ENCODE measurements at places on chromosomes 6 and 20. TPM values are rescaled to one million over a fixed set of nuclear protein-coding genes. Genes with fewer than 3 reads are reported as not detected.

TIAM2 gene
- 11.0 TPM for total RNA-seq

MUC21 gene
- not detected for total RNA-seq

TRAPPC3L gene
- not detected for total RNA-seq

SRSF12 gene
- total RNA-seq: 0.10 TPM

PRRT1 gene
- total RNA-seq: 0.36 TPM

DZANK1 gene
- total RNA-seq: 1.4 TPM

TUBB2B gene
- total RNA-seq: not detected

GMPR gene
- total RNA-seq: 0.97 TPM

MAVS gene
- 22.2 TPM for total RNA-seq

- DNase-seq: no peak
Measured at GRCh38 chr20:17043323-17043722, 183.5 kb upstream of the PCSK2 start.

GRCh38 chr6:108948181-108948661 is 100.0 kb downstream of the ARMC2 start:
- DNase-seq: no peak

DNA sequence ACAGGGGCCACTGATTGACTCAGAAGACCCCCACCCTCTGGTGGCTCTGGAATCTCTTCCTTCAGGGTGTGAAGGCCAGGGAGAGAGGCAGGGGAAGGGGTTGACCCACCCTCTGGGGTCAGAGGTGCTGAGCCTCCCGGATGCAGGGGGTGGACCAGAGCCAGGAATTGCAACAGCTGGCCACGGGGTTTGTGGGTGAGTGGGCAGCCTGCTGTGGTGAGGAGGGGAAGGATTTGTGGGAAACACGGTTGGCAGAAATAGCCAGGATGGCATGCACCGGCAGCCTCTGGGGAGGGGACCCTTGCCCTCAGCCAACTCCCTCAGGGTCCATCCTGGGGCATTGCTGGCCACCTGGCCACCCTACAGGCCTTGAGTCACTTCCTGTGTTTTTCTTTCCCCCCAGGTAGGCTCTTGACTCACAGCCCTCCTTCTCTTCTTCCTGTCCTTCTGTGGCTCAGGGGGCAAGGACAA is 92.8 kb downstream of the MRPL14 start:
- no peak for DNase-seq

DNA sequence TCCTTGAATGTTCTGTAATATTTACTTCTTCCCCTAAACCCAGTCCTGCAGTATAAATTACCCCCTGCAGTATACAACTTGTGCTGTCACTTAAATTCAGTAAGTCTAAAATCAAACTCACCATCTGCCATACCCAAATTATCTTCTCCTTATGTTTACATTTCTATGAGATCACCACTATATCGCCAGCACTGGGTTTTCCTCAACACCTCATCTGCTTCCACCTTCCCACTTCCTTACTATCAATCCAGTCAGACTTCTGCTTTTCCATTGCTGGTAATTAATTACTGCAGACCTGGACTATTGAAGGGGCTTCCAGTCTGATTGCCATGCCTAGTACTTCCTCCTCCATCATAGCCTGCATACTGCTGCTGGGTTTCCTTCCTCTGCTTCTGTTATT is 15.2 kb downstream of the EFHC1 start:
- DNase-seq: no peak

DNA sequence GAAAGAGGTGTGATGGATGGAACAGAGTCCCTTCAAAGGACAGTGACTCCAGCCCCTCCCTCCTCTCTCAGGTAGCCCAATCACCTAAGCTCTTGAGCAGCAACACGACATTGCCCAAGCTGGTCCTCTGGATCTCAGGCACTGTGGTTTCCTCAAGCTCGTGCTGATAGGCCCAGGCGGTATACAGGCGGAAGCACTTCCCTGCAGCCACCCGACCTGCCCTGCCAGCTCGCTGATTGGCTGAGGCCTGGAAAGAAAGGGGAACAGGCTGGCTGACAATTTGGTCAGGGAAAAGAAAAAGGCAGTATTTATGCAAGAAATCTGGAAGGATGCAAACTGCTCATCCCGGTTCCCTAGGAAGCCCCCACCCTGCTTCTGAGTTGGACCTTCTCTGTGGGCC is 9.6 kb downstream of the C6orf136 start:
- no peak for DNase-seq

- DNase-seq: no peak
Measured at GRCh38 chr6:156933201-156934068, 156.3 kb downstream of the ARID1B start.

- peak; percentile 83 for DNase-seq
Measured at GRCh38 chr6:143549221-143549948, 37.9 kb upstream of the FUCA2 start.

- peak; percentile 54 for DNase-seq
Measured at GRCh38 chr6:138970856-138971425, 17.1 kb downstream of the REPS1 start.

DNA sequence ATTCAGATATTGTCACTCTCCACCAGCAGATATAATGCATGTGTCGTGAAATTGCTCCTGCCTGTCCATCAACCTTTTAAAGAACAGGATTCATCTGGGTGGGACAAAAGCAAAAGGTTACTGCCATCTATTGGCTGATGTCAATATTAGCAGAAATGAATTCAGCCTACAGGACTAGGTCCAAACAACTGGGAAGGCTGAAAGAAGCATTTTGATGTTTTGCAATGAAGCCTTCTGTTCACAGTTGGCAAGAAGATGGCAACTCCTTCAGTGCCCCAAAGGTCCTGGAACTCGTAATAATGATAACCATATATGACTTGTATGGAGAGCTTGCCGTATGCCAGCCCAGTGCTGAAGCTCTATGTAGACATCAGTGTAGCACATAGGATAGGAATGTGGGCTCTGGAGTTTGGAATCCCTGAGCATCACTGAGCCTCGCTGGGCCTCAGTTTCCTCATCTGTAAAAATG is 7.5 kb downstream of the BCAS1 start:
- no peak for DNase-seq

- no peak for DNase-seq
Measured at GRCh38 chr20:32468860-32469259, 110.7 kb downstream of the ASXL1 start.

DNA sequence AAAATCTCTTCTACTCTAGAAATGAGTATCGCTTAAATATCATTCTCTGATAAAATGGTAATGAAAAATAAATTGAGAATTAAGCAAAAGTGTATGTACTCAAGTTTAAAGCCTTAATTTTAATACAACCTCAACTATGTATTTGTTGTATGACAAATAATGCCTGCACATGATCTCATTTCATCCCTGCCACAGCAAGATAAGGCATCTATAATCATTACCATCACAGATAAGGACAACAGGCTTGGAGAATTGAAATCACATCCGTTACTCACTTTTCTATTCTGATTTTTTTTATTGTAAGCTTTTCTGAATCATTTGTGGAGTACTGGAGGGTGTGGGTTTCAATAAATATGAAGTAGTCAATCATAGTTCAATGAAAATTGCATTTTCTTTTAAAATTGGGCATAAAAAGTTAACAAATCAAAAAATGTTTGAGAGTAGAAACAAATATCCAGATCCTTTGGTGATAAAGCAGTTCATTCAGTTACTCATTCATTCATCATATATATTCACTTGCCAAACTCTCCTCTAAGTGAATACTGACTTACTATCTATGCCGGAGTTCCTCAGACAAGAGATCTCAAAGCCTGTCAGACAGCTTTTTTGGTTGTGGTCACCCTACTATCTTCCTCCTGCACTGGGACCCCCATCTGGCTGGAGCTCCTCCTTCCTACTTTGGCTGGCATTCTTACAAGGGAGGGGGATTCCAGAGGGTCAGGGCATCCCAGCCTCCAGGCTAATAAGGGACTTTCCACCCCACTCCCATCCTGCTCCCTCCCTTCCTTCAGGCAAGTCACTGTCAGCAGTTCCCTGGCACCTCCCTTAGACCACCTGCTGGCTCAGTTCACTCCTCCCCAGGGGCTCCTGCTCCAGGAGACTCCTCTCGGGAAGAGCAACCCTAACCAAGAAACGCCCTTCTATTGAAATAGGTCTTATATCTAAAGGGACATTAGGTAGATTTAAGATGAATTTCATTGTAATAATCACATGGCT is 118.6 kb downstream of the OGFRL1 start:
- no peak for DNase-seq

DNA sequence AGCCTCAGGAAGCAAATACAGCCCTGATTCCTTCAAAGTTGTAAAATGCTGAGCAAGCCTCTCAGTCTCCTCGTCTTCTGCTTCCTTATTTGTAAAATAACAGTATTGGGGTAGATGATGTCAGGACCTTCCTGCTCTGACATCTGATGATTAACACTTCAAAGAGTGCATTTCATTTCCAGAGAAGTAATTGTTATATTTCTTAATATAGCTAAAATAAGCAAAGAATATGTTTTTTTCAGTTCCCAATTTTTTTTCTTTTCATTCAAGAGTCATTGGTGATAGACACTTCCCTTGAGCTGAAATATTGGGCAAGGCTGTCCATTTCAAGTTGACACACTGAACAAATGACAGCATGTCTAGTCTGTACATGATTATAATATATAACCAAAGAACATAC is 53.4 kb downstream of the SLX4IP start:
- no peak for DNase-seq

GRCh38 chr20:23569570-23569969 is 1.3 kb upstream of the CST9L start:
- DNase-seq: no peak

DNA sequence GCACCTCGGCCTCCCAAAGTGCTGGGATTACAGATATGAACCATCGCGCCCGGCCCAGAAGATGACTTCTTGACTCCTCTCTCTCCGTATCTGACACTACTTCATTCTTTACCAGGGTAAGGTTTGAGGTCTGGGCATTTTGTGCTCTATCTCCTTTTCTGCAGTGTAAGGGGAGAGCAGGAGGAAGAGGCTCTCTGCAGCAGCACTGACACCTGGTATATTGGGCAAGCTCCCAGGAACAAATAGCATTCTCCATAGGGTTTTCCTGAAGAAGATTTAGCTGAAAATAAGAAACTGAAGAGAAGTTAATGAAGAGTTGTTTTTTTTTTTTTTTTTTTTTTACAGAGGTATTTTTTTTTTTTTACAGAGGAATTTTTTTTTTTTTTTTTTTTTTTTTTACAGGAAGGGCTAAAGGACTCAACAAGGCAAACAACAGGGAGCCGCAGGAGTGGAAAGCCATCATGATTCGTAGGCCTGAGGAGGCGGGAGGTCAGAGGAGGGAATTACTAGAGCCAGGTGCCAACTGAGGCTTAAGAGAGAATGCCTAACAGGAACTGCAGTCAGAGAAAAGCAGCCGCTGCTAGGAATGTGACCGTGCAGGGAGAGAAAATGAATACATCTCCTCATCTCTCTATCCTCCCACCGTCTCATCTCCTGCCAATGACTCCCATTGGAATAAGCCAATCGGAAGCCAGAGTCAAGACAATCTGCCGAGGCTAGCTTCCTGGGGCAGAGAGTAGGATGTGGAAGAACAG is 34.7 kb upstream of the ADGRF4 start:
- DNase-seq: no peak

DNA sequence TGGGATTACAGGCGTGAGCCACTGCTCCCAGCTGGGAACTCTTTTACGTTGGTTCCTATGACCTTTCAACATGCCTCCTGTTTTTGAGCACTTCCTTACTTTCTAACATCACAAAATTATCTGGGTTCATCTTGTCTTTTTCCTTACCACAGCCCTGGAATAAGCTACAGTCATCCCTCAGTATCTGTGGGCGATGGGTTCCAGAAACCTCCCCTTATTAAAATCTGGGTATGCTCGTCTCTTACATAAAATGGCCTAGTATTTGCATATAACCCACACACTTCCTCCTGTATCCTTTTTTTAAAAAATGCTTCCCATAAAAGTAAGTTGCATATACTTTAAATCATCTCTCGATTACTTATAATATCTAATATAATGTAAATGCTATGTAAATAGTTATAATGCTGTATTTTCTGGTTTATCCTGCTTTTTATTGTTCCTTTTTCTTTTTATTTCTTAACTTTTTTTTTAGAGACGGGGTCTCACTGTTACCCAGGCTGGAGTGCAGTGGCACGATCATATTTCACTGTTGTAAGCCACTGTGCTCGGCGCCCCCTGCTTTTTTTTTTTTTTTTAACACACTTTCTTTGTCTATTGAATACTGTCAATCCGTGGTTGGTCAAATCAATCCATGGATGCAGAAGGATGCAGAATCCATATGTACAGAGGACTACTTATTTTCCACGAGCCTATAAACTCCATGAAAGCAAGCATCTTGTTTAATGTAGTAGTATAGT is 9.2 kb downstream of the RPF2 start:
- no peak for DNase-seq

DNA sequence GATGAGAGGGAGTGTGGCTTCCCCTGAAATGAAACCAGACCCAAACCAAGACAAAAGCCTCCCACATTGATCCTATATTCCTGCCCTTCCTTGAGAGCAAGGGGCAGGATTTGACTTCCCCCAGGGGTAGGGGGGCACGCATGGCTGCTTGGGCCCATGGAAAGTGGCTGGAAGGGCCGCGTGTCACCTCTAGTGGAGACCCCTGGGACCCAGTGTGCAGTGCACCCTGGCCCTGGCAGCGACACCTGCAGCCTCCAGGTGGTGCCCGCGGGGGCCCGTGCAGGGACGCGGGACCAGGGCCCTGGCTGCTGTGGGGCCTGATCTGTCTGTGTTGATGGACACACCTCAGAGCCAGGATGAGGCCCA is 18.0 kb upstream of the SLCO4A1 start:
- no peak for DNase-seq

GRCh38 chr6:118594877-118595276 is 46.8 kb downstream of the PLN start:
- DNase-seq: no peak

- DNase-seq: no peak
Measured at GRCh38 chr20:31790401-31790800, 28.8 kb upstream of the MYLK2 start.

- no peak for DNase-seq
Measured at GRCh38 chr20:48667481-48667880, 160.3 kb downstream of the PREX1 start.

- DNase-seq: no peak
Measured at GRCh38 chr6:113870917-113871316, 13.8 kb downstream of the MARCKS start.

DNA sequence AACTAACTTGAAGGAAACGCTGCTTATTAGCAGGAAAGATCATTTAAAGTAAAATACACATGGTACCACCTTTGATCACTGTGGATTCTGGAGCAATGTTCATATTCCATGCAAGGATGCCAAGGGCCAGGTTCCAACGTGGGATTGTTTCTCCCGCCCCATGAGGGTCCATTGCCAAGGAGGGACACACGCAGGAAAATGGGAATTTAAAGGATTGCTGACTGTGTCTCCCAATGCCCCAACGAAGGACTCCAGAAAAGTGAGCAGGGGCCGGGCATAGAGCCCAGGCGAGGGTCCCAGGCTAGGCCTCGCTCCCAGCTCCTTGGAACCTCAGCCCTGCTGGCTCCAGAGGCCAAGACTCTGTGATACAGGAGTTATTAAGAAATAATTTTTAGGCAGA is 111.2 kb downstream of the DACT2 start:
- no peak for DNase-seq

GRCh38 chr6:71321314-71321713 is 32.7 kb downstream of the OGFRL1 start:
- no peak for DNase-seq
